Stimulated activated CD8-positive, alpha-beta memory T cell treated with anti-CD3 and anti-CD28 coated beads, Interleukin-15, amount 100 ng/mL, for 24 hours (primary cell): ENCODE measurements at places on chromosomes 2 and 18.

GRCh38 chr2:14941151-14941631 is 308.7 kb downstream of the LRATD1 start:
- DNase-seq = no peak

- no peak for DNase-seq
These were observed 97.8 kb downstream of the BABAM2 start for GRCh38 chr2:27988306-27988705.

DNA sequence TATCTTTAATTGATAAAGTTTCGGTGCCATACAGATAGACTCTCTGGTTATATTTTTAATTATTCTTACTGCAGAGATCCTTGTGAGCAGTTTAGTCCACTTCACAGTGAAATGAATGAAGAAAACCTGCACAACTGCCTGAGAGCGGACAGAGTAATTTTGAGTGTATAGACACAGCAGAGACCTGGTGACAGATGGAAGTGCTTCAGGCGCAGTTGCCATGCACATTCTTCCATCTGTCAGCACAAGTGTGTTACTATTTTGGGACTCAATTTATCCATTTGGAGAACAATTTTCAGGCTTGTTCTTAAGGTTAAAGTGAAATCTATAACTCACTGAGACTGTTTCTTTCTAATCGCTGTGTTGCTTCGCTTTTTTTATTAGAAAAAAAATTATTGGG is 147.8 kb upstream of the SPHKAP start:
- no peak for DNase-seq

DNA sequence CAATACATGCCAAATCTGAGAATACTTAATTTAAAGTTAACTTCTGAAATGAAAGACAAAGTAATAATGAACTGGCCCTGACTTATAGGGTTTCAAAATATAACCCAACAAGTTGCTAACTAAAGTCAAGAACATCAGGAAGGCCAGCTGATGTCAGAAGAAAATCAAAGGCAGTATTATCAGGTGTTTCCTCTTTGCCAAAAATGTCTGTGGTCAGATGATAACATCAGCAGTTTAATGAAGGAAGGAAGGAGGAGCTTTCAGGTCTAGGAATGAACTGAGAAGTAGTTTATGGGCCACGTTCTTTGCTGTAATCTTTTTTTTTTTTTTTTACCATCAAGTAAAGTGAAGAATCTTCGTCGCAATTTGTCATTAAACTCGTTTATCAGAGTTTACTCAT is 40.9 kb downstream of the CDH2 start:
- no peak for DNase-seq

GRCh38 chr2:218998414-218999002 is 5.3 kb upstream of the CRYBA2 start:
- DNase-seq = no peak

DNA sequence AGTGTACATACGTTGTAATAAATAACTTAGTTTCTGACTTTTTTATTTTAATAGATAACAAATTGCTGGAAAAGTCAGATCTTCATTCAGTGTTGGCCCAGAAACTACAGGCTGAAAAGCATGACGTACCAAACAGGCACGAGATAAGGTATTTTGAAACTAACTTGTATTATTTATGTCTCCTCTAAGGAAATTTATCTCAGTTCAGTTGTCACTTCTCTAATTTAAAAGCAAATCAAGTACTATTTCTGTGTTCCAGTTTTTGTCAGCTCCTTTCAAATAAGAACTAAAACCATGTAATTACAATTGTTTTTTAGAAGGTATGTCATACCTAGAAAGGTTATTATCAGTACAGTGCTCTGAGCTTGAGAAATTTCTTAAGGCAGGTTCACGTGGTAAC is 4.6 kb downstream of the ATG16L1 start:
- DNase-seq = no peak

DNA sequence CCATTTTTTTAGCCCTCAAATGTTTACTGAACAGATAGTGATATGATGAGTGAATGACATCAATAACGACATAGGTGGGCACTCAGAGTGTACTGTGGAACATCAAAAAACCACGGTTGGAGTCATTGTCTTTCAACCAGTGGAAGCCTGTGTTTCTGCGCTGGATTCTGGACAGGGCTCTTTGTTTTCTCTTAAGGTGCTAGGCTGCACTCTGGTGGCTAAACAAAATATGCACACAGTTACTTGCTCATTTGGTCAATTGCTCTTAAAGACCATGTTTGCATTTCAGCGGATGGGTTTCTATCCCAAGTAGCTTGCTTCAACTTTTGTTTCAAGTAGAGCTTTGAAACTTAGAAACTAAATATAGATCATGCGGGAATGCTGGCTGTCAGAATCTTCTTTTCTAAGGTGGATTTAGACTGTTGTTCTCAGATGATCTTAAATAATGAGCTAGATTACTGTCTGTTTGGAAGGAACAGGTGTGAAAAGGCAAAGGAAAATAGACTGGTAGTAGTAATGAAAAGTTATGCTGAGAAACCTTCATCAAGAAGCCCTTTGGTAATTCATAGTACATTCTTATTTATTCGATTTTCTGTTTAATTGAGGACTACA is 48.5 kb upstream of the LYPD6B start:
- no peak for DNase-seq

- no peak for DNase-seq
These were observed 180.7 kb downstream of the RAD51AP2 start for GRCh38 chr2:17337507-17337906.

- DNase-seq = no peak
These were observed 120.7 kb downstream of the FSHR start for GRCh38 chr2:49033394-49034185.

GRCh38 chr2:160275656-160276055 is 75.6 kb upstream of the ITGB6 start:
- no peak for DNase-seq

DNA sequence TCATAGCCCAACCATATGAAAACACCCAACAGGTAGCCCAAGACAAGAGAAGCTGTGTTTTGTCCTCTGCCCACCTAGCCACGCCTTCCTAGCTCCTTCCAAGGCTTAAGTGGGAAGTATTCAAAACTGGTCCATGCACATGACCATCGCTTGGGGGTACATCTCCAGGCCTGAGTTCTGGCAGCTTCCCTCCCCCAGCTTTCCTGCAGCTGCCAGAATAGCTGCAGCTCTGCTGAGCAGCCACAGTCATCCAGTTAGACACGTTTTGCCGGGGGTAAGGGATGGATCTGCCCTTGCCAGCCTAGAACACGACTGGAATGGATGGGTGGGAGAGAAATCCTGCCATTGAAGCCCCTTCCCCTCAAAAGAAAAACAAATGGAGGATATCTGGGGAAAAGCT is 166.8 kb downstream of the NRP2 start:
- DNase-seq = no peak

DNA sequence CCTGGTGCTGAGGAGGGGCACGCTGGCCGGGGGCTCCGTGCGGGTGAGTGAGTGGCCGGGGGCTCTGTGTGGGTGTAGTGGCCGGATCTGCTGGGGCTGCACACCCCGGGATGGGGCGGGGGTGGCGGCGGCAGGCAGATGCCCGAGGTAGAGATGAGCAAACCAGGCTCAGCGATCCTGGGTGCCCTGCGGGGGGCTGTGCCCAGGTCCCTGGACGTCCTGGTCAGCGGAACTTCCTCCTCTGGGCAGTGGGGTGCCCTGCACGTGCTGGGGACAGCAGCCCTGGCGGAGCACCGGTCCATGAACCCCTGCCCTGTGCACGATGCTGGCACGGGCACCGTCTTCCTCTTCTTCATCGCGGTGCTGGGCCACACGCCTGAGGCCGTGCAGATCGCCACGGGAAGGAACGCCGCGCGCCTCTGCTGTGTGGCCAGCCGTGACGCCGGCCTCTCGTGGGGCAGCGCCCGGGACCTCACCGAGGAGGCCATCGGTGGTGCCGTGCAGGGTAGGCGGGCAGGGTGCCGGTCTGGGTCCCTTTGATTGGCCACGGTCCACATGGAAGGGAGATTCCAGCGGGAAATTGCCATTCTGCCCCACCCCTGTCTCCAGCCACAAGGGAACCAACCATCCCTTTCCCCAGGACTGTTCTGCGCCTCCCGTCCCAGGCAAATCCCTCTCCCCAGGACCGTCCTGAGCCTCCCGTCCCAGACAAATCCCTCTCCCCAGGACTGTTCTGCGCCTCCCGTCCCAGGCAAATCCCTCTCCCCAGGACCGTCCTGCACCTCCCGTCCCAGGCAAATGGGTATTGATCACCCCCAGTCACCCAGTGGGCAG is 5.9 kb downstream of the NEU4 start:
- DNase-seq = no peak

DNA sequence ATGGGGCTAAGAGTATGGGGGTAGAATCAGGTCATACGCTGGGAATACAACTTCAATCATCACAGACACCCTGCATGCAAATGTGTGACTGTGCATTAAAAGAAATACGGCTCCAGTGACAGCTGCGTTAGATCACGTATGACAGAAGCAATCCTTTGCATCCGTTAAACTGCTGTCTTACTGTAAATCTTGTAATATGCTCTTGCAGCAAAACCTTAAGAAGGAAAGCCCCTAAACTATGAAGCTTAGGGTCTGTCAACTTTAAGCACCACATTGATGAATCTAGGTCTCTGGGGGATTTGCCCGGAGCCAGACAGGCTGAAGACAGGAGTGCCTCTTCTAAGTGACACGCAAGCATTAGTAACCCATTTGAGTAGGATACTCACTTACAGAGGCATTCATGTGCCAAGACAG is 84.7 kb upstream of the EML6 start:
- no peak for DNase-seq

DNA sequence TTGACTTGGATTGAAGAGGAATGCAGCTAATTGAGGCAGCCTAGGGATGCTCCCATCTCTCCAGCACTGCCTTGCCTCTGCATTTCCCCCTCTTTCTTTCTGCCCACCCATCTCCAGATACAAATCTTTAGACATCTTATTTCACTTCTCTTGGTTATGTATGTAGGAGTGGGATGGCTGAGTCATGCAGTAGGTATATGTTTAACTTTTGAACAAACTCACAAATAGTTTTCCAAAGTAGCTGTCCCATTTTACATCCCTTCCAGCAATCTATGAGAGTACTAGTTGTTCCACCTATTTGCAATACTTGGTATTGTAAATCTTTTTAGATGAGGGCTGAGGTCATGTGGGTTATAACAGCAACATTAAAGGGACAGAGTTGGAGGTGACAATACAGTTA is 329.9 kb downstream of the DYSF start:
- no peak for DNase-seq

GRCh38 chr2:237406371-237406895 is 7.5 kb downstream of the COL6A3 start:
- DNase-seq = no peak

GRCh38 chr18:48857023-48857694 is 93.6 kb downstream of the SMAD7 start:
- no peak for DNase-seq

GRCh38 chr18:76573325-76574025 is 78.4 kb upstream of the ZNF516 start:
- no peak for DNase-seq

DNA sequence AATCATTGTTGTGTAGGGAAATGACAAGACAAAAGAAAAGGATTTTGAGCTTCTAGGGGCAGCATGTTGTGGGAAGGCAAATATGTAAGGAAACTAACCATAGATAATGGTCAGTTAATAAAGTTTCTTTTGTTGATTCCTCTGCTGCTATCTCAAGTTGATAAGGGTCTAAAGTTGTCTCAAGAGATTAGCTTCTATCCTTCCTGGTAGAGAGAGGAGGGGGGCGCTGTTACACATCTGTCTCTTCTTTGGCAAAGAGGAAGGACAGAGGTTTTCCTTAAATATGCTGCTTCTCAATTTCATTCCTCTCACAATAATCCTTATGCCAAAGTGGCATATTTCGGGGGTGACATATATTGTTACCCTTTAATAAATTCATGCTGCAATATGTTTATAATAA is 944.0 kb downstream of the DPP10 start:
- no peak for DNase-seq

DNA sequence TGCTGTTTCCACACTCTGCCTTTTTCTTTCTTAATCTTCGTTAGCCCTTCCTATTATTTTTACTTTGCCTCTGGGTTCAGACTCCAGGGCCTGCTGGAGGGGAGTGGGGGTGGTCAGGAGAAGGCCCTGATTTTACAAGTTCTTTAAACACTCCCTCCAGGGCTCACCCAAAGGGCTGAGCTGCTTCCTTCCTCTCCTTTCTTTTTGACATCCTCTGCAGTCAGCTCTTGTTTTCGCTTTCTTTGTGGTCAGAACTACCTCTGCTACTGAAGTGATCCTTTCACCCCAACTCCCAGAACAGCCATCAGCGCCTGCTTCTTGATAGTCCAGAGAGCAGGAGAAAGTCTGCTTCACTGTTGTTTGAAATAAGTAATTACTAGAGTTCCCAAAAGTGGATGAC is 925.7 kb downstream of the EPHA4 start:
- no peak for DNase-seq

DNA sequence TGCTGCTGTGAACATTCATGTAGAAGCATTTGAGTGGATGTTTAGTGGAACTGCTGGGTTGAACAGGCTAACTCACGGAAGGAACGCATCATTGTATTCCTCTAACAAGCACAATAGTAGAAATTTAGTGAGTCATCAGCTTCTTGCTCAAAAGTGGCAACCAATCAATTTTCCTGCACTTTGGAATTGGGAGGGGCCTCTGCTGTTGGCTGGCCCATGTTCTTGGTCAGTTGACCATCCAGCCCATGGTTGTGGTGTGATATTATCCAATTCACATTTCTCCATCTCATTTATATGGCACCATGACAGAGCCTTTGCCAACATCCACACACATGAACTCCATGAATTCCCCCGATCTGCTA is 95.0 kb downstream of the TNFRSF11A start:
- DNase-seq = no peak

DNA sequence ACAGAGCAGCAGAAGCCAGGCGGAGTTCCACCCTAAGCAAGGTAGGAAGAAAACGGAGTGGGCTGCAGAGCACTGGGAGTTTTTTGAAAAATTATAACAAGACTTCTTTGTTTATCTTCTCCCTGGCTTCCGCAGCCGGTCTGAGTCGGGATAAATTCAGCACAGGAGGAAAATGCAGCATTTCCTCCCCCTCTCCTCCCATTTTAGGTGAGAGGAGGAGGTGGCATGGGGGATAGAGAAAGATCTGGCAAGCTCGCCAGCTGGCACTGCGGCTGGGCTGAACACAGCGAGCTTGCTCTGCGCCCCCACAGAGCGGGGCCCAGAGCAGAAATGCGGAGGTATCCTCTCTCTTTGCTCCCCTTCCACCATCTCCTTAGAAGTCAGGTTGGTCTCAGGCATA is 17.7 kb upstream of the CHRNA1 start:
- DNase-seq = no peak

DNA sequence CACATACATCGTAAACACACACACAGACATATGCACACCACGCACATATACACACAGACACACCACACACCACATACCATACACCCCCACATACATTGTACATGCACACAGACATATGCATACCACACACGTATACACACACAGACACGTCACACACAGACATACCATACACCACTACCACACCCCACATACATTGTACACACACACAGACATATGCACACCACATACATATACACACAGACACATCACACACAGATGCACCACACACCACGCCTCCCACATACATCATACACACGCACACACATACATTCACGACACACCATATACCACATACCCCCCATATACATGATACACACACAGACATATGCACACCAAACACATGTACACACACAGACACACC is 58.4 kb downstream of the KIF5C start:
- no peak for DNase-seq
